ENCODE measurements at places on chromosomes 11 and 22.

GRCh38 chr22:19707347-19708290 is 6.7 kb upstream of the SEPTIN5 start:
- no peak for DNase-seq

GRCh38 chr11:11612439-11612838 is 9.4 kb downstream of the GALNT18 start:
- no peak for DNase-seq

DNA sequence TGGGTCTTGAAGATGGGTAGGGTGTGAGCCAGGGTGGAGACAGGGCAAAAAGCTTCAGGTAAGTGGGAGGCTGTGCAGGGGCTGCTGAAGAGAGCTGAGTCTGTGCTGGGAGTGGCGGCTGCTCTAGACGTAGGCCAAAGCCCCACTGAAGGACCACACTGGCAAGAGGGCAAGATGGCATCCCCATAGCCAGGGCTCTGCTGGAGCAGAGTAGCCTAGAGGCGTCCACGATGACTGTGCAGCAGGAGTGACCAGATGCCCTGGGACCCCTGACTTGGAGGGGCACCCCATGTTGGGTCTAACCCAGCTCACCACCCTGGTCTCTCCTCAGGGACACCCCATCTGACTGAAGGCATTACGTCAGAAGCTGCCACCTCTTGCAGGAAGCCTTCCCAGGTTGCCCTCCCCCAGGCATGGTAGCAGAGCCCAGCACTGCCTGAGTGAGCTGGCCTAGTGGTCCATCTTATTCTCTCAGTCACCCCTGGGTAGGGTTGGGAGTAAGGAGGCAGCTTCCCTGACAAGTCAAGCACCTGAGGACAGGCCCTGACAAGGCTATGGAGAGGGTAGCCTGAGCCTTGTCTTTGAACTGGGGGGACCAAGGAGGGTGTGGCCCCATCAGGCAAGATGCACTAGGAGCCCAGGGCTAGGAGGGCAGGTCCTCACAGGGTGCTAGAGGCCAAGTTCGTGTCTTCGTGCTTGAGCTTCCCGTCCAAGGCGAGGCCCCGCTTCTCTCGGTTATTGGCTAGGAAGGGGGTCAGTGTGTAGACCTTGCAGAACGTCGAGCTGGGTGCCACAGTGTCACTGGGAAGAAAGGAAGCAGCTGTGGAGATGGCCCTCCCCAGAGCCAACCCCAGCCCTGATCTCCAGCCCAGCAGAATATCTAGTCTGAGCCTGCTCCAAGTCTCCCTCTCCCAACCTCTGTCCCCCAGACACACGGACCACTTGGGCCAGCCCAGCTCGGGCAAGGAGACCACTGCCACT is 33.1 kb downstream of the TPBGL start:
- peak; percentile 57 for DNase-seq

GRCh38 chr11:14422052-14422813 is 63.2 kb upstream of the RRAS2 start:
- DNase-seq, result peak; percentile 77

- no peak for DNase-seq
Measured at GRCh38 chr11:103744496-103745153, 291.8 kb upstream of the DDI1 start.

Data from type B pancreatic cell (in vitro differentiated cells).